Stimulated activated CD4-positive, alpha-beta T cell treated with anti-CD3 and anti-CD28 coated beads, Interleukin-12 subunit alpha, Interleukin-12 subunit beta, amount 100 ng/mL, for 24 hours (primary cell): ENCODE measurements at places on chromosomes 2 and 18.

DNA sequence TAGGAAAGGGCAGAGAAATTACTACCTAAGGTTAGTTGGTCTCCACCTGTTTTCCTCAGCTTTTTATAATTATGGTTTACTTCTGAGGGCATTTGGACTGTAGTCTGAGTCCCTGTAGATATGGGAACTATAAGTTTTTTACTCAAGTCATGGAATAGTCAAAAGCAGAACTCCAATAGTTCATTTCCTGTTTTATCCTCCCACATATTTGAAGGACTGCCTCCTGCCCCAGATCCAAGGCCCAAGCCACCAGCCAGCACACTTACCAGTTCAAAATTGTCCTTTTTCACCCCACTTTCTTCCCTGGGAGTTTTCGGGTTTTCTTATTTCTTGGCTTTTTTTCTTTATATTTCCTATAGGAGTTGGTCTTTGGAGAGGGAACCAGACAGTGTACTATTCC, 164.1 kb downstream of the MBD5 start:
- no peak for DNase-seq

DNA sequence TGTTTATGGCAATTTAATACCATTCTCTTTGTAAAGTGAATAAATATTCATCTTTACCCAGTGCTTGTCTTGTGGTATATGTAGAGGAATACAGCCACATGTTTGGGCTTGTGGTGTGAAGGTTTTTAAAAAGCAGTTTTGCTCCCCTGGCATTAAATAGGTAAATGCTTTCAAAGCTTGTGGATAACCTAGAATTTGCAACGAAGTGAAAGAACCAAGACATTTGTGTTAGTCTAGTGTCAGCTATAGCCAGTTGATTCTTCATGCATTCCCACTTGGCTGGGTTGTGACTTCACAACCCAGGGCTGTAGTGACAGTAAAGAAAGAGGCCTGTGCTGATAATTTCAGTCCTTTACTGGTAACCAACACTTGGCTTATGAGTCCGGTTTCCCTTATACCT, 32.9 kb upstream of the TOGARAM2 start:
- no peak for DNase-seq

DNA sequence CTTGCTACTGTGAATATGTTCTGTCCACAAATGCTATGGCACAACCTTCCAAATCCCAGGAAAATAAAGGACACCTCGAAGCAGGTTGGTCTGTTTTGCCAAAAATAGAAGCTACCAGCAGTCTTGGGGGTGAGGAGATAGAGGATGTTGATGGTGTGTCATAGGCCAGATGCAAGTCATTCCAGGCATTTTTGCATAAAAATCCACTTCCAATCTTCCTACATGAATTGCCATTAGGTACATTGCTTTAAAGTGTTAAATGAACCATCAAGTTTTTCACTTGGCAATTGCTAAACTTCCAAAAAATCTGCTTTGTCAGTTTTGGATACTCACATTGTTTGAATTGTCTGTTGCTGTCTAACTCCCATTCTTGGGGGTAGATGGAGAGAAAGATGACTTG, 295.4 kb downstream of the MYCN start:
- no peak for DNase-seq

DNA sequence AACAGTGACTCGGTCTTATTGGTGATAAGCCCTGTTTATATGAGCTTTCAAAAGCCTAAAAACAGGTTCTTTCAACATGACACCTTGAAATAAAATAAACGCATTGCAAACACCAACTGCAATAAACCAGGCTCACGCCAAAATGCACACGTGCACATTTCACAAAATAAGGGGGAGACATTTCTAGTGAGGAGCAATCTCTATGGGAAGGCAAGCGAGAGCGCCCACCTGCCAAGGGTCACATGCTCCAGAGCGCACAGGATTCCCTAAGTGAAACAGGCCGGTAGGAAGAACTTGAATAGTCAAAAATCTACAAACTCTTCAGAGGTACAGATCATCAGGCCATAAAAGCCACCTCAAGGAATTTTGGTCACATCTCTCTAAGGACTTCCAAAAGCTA, 1.9 kb downstream of the PID1 start:
- DNase-seq = no peak

DNA sequence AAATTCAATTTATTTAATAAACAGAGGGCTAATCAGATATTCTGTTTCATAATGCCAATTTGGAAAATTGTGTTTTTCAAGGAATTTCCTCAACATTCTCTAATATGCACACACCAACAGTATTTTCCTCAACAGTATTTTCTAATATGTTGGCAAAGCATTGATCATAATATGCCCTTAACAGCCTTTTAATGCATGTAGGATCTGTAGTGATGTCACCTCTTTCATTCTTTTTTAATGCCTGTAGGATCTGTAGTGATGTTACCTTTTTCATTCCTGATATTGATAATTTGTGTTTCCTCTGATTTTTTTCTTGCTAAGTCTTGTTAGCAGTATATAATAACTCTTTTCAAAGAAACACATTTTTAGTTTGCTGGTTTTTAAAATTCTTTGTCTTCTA, 15.9 kb downstream of the VWA3B start:
- no peak for DNase-seq

DNA sequence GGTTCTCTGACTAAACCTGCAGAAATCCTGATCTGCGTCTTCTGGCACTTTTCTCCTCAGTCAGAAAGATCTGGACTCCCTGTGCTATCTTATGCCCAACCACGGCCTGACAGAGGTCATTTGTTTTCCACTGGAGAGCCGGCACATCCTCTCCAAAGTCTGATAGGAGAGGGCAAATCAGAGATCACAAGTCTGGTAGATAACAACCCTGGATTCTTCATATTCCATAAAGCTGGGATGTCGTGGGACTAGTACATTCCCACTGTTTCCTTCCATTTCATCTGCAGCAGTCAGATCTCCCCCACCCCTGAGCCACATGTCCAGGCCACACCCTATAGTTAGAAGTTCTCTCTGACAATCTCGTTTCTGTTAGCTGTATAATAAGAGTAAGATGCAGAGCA, 157.0 kb downstream of the MGAT5 start:
- no peak for DNase-seq

DNA sequence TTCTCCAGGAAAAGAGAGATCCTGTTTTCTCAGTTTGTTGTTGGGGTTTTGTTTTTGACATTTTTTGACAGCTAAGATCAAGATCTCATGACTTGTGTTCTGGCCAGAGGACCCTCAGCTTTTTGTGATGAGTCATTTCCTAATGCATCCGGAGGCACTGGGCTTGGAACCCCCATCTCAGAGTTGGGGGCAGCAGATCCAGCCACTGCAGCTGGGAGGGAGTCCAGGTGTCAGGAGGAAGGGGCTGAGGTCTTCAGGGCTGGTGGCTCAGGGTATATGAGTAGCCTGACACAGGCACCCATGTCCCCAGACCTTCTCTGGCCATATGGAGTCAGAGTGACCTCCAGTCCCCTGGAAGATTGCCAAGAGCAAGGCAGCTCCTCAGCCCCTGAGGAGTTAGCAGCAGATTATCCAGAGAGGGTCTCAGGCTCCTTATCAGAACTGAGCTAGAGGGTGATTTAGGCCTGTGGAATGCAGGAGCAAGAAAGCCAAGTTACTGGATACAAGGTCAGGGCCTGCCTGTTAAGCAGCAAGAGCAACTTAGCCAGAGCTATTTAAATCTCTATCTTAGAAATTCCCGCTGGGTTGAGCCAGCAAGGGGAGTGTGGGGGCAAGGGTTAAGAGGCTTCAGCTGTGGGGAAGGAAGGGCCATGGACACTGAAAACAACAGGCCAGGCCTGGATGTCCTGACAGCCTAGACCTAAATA, 62.4 kb downstream of the TANC1 start:
- no peak for DNase-seq

- DNase-seq = no peak
These were observed 6.8 kb upstream of the FAM124B start for GRCh38 chr2:224408676-224409075.

GRCh38 chr2:86623043-86623493, 597 bp downstream of the RNF103 start:
- DNase-seq = peak; percentile 33
